ENCODE measurements at places on chromosomes 11 and 22. TPM values are rescaled to one million over a fixed set of nuclear protein-coding genes. Genes with fewer than 3 reads are reported as not detected.

- H3K27me3 ChIP-seq: no peaks in the 10 kb centered on the region
- H3K36me3 ChIP-seq: no peaks in the 10 kb centered on the region
- no peaks in the 10 kb centered on the region for H3K4me1 ChIP-seq
- DNase-seq: no peak
- no peak overlapping the region for H3K27ac ChIP-seq
These were observed 1100.9 kb downstream of the DLG2 start for GRCh38 chr11:84526250-84526649.

ACAD8 gene
- total RNA-seq: 23.5 TPM

DNA sequence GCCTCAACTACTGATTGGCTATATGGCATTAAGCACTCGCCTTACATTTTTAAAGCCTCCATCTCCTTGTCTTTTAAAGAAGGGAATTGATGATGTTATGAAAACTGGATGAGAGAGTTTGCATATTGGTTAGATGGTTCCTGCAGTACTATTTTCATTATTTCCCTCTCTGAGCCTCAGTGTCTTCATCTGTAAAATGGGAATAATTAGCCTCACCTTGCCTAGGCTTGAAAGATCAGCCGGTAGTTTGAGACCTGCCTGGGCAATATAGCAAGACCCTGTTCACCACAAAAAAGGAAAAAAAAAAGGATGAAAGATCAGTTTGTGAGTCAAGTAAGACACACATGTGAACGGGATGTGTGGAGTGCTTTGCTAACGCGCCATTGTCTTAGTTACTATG lies 35.0 kb upstream of the SLC35C1 start:
- H3K27ac ChIP-seq: no peak overlapping the region
- H3K36me3 ChIP-seq: no peaks in the 10 kb centered on the region
- peaks cover 5% of the 10 kb centered on the region for H3K4me1 ChIP-seq
- H3K27me3 ChIP-seq: peaks cover 22% of the 10 kb centered on the region

DNA sequence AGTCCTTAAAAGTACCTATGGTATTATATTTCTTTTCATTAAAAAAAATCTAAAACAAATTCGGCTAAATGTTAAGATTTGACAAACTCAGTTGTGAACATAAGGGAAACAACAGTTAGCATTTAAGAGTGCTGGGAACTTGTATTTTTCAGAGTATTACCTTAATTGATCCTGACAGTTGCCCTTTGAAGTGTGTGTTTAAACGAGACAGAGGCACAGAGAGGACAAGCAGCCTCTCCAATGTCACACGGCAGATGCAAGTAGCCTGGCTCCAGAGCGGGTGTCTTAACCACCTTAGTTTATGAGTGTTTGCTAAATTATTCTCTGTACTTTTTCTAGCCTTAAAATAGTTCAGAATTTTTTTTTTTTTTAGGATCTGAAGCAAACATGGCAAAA lies 80.9 kb downstream of the TIMP3 start:
- no peaks in the 10 kb centered on the region for H3K27me3 ChIP-seq
- no peak for DNase-seq
- no peaks in the 10 kb centered on the region for H3K36me3 ChIP-seq
- no peak overlapping the region for H3K4me3 ChIP-seq
